CD4-positive, alpha-beta T cell treated with Interleukin-1 beta for 1 hour (primary cell): ENCODE measurements at places on chromosomes 4 and X.

DNA sequence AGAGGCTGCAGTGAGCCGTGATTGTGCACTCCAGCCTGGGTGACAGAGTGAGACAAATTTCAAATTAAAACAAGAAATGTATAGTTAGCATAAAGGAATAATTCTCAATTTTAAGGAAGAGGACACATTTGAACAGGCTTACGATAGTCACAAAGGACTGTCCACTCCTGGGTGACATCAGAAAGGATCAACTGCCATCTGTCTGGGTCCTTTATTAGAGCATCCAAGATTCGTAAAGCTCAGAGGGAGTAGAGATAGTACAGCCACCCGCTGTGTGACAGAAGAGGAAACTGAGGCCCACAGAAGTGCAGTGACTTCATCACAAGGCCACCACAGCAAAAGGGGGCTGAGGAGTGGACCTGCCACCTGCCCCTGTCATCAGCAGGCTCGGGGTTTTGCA, 149.3 kb upstream of the RBPJ start:
- no peak for DNase-seq

GRCh38 chr4:57989430-57989829, 879.2 kb upstream of the IGFBP7 start:
- no peak for DNase-seq

GRCh38 chr4:141102367-141102766, 30.9 kb downstream of the RNF150 start:
- no peak for DNase-seq

DNA sequence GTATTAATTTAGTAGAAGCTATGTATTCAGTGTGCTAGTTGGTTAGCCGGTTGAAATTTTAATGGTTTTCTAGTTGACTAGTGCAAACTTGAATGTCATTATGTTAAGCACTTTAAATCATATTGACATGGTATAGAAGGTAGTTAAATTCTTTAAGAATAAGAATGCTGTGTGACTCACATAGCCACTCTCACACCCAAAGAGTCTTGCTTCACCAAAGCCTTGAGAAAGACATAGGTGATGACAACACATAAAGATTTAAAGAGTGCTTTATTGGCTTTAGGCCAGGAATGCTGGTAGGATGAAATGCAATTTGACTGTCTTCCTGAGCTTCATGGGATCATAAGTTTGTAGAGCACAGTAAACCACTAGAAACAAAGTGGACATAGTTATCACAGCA, 85.3 kb downstream of the DCAF8L2 start:
- DNase-seq = no peak

DNA sequence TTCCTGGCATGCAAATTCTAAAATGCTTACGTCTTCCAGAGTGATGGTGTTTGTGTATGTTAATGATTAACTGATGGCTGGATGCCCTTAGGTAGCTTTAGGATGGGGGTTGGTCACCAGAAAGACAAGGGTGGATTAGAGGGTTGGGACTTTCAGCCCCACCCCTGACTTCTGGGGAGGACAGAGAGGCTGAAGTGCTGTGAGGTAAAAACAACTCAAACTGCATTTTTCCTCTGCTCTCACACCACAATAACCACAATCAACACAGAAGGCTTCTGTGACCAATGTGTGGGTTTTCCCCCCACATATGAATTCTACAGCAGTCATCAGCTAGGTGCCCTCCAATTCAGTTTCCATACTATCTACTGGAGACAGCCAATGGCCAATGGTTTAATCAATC, 18.7 kb upstream of the DDIT4L start:
- no peak for DNase-seq

DNA sequence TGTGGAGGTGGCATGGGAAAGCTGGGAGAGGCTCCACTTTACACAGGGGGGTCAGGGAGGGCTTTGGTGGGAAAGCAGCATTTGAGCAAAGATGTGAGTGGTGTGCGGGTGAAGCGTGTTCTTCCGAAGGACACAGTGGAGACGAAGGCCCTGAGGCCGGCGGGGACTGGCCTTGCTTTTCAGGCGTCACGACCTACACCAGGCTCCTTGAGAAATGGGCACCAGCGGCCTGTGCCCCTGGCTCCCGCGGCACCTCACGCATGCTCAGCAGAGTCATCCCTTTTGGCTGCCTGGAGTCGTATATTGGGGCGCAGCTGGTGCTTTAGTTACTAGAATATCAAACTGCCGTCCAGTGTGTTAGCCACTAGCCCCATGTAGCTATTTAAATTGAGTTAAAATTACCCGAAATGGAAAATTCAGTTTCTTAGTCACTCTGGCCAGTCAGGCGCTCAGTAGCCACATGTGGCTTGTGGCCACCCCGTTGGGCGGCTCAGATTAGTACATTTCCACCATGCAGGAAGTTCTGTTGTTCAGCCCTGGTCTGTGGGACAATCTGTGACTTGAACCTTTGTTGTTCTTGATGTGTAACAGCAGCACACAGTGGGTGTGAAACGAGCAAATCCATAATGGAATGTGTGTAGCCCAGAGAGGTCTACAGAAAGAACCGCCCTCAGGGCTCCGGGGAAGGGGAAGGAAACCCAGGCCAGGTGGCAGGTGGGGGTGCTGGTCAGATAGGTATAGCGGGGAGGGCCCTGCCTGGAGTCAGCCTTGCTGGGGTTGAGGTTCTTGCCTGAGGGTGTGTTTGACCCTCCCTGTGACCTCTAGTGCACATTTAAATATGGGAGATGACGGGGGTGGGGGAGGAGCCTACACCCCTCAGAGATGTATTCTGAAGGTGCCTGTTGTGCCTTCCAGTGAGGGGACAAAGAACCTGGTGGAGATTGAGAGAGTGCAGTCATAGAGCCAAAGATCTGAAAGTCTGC, 30.4 kb downstream of the TBC1D14 start:
- no peak for DNase-seq

DNA sequence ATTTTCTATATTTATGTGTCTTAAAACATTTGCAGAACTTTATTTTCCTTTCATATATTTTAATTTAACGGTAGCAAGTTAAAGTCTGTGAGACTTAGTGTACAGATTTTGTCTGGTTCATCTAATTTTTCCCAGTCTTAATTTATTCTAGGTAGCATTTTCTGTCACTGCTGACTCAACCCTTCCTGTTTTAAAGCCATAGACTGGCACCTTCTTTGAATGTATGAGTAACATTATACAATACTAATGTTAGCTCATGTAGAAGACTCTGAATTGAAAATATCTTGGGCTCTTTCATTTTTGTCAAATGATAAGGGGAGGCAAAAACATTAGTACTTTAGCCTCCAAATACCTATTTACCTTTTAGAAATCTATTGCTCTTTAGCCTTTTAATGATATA, 43.6 kb downstream of the BLTP1 start:
- DNase-seq = no peak

GRCh38 chrX:139204898-139205667, 325.5 kb upstream of the F9 start:
- no peak for DNase-seq

GRCh38 chr4:68359508-68359907, 9.6 kb upstream of the YTHDC1 start:
- DNase-seq = no peak

DNA sequence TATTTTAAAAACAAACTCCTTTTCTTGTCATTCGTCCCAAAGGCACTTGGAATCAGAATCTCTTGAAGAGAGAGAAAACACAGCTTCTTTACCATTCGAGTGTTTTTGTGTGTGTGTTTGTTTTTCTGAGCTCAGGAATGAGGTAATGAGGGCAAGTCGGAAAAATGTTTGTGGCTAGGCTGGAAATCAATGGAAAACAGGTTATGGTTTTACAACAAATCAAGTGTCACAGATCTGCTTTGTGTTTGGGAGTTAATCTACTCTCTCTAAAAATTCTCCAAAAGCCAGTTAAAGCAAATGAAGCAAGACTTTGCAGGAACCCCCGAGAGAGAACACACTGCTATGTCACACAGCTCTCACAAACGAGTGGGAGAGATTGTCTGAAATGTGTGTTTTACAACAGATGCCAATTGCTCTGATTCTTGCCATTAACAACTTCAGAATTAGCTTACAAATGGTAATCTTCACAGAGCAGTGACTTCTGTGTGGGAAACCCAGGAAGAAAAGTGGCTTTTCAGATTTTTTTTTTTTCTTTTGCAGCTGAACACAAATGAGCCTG, 264.1 kb downstream of the CBLL2 start:
- DNase-seq = no peak

- DNase-seq = no peak
These were observed 38.8 kb downstream of the FRG1 start for GRCh38 chr4:189979196-189980047.

GRCh38 chrX:141320801-141321200, 78.5 kb upstream of the SPANXC start:
- DNase-seq = no peak

DNA sequence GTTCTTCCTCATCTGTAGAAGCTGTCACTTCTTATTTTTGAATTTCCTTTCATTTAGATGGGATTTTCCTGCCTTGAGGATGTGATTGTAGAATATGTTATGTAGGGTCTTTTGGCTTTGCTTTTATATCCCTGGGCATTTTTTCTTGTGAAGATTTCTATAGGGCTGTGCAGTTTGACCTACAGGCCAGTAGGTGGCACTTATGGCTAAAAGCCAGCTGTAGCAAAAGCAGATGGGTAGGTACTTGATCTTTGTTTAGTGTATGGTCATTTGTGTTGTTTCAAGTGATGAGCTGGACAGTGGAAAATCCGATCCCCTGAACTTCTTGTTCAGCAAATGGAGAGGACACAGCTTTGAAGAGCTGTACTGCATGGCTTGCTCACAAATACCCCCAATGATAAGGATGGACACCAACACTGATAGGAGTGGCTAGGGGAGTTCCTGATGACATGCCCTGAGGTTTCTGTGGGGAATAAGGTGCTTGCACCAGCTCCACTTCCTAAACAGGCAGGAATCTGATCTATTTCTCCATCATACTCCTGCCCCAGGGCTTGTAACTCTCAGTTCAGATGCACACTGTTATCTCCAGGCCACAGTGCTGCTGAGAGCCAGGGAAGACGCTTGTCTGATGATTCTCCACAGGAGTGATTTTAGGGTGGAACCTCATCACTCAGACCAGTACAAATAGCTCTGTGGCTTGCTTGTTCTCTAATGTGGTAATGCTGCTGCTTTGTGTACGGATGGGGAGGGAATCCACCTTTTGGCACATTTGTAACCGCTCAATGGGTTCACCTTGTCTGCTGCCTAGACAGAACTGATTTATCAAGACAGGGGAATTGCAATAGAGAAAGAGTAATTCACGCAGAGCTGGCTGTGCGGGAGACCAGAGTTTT, 417.1 kb upstream of the MAGEB16 start:
- DNase-seq = no peak

DNA sequence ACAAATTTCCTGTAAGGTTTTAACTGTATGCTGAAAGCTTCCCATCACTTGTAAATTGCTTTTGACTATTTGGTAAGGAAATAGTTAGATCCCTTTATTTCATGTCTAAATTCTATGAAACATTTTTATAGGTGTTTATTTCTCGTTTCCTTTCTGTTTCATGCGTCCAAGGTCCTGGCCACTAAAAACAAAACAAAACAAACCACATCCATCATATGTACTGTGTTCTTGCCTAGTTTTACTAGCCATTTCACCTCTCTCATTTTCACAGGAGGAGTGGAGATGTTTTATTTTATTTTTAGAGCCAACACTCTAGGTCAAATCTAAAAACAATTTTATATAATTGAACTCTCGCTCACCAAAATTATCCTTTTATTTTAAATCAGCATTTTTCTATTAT, 375.2 kb upstream of the CTSO start:
- DNase-seq = no peak

GRCh38 chr4:66929748-66930147, 615.6 kb downstream of the CENPC start:
- no peak for DNase-seq

- no peak for DNase-seq
These were observed 775.4 kb downstream of the STPG2 start for GRCh38 chr4:97367878-97368277.

DNA sequence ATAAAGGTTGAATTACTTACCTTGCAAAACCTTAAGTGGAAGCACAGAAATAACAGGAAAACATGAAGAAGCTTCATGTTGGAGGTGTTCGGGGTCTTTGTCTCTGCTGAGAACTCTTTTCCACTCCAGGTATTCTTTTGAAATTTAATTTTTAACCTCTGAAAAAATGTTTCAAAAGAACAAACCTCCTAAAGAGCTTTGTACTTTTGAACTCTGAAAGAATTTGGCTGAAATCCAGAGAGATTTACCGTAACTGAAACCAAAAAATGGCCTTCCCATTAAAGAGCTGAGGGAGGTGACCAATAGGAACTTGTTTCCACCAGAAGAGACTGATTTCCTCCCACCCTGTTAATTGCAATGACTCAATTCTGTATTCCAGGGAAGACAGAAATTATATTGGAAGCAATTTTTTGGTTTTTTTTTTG, at the start of gene CFI:
Gene CFI (minus strand): TSS at position 105 of the 425 bp plus-strand sequence. CDS start 28 bp downstream, at position 77.
- no peak for DNase-seq

DNA sequence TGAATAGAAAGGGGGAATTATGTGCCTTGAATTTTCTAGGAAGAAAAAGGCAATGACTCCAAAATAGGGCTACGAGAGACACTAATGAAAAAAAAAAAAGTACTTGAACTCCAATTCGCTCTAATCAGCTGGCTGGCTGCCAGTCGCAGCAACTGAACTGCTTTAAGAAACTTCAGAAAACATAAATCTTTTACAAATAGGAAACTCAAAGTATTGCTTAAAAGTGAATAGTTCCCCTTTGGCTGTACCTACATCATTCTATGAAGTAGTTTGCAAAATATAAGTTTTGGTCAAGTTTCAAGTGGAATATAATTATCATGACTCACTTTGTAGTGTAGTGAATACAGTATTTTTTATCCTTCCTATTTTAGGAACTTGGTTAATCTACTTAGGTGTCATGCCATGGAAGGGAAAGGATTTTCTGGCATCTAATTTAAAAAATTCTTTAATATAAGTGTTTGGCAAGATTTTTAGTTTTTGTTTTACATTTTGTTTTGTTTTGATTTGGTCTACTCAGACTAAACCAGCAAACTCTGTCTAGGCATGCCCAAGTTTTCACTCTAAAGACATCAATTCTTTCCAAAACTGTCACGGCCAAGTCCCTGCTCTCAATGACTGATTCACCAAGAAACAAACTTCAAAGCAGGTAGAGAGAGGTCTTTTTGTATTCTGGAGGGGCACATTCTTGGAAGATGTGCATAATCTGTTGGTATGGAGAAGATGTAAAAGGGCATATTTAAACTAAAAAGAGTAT, 382.4 kb upstream of the GALNT7 start:
- no peak for DNase-seq

DNA sequence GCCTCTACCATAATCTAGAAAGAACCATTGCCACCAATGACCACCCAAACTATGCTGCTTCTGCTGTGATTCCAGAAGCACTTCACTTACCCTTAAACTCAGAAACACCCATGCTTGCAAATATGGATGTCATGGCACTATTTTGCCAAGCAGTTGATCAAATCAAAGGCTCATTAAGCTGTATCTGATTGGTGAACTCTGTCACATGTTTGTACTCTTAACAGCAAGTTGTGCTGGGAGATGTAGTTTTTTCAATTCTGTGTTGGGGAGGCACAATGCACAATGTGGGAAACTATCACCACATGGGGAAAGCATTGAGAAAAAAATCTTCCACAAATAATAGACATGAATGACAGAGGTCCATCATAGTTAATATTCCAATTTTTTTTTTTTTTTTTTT, 19.2 kb upstream of the SPCS3 start:
- no peak for DNase-seq
